CD4-positive, alpha-beta T cell treated with Interleukin-4 for 4 hours (primary cell): ENCODE measurements at places on chromosomes 5 and 9.

GRCh38 chr5:140631036-140631417 is 1.9 kb downstream of the CD14 start:
- DNase-seq: peak; percentile 11

DNA sequence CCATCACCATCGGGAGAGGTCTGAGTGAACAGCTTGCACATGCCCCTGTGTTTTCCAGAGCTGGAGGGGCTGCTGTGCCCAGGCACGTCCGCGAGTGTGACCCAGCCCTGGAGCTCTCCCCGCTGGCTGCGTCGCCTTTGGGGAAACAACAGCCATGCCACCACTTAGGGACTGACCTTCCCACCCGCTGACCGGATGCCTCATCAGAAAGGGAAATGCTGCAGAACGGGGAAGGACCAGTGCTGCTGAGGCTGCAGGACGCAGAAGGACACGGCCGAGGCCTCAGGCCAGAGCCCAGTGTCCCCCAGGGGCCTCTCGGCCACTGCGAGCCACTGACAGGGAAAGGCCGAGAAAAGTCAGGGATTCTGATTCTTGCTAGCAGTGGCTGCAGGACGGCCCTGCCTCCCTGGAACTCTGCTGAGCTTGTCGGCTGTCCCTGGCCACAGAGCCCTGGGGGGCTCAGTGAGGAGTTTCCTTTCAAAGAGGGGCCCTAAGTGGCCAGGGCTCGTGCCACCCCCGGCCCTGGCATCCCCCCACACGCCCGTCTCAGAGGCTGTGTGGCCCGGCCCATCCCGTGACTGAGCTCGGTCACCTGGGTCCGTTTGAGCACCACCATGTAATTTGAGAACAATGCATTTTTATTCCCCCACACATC is 130.8 kb downstream of the ZNF354C start:
- no peak for DNase-seq

- no peak for DNase-seq
These were observed 365.1 kb downstream of the ENC1 start for GRCh38 chr5:74275171-74275992.

DNA sequence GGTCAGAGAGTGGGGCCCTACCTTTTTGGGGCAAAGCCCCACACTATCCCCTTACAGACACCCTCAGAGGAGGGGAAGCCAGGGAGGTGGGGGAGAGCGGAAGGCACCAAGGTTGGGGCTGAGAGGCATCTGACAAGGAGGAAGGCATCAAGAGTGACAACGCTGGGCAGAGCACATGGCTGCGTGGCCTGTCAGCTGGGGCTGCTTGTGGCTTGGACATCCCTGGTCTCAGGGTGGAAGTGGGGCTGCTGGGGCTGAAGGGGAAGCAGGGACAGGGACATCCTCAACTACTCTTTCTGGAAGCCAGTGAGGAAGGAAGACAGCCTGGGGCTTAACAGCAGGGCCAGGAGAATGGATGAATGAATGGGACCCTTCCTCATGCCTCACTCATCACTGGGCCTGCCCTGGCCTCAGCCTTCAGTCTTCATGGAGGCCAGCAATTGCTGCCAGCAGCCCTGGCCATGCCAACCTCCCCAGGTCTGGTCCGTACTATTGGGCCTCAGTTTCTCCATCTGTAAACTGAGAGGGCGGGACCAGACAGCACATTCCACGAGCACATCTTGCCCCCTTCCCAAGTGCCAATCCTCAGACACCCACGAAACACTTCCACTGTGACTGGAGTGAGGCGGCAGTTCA is 993 bp upstream of the RALGDS start:
- DNase-seq: no peak

DNA sequence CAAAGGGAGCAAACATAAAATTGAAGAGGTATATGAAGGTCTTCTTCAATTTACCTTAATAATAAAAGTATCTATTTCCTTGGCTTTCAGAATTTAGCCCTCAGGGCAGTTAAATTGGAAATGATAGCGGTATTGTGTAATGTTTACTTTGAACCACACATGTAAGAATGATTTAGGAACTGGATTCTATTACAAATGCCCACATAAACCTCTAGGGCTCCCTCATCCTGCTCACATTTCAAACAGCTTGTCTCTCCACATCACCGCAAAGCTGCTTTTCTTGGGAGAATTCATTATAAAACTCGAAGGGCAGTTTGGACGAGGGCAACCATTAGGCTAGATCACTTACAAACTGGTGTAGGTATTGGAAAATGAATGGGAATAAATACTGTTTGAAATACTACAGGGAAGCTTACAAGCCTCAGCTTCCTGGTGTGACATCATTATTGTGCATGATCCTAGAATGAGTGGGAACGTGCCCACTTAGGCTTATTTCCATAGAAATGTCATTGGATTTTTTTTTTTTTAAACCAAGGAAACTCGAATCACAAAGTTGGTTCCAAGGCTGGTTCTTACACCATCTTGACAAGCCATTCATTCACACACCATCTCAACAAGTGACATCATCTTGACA is 47.3 kb downstream of the MTRR start:
- DNase-seq: no peak

- DNase-seq: no peak
These were observed 322.3 kb downstream of the ASTN2 start for GRCh38 chr9:117092582-117092981.

DNA sequence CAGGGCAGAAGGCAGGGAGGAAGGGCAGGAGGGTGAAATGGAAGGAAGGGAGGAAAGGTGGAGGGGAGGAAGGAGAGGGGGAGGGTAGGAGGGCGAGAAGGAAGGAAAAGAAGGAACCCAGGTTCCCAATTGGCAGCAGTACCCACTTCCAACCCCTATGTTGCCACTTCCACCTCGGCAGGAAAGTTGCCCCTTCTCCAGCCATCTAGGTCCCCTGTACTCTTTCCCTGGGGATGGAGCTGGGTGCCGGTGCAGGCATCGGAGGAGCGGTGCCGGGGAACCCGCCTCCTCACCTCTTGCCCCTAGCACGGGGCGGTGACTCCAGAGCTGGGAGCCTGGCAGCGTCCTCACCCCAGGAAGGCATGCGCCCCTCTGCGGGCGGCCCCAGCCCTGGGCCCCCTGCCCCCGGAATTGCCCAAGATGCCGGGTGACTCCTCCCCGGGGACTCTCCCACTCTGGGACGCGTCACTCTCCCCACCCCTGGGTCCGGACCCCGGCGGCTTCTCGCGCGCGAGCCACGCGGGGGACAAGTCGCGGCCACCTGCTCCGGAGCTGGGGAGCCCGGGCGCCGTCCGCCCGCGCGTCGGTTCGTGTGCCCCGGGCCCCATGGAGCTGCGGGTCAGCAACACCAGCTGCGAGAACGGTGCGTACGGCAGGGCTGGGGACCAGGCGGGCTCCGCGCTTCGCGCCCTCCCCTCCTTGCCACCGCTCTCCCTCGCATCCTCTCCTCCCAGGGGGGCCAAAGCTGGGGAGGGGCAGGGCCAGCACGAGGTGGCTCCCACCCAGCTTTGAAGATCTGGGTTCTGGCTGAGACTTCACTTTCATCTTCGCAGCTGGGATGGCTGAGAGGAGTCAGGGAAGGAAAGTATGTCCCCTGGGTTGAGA is at the start of gene NIPAL4:
TSS of gene NIPAL4 (plus strand) at position 499 of the 885 bp plus-strand sequence. CDS start at position 607, 108 bp downstream.
- no peak for DNase-seq

GRCh38 chr9:132825430-132825829 is 52.7 kb downstream of the AK8 start:
- no peak for DNase-seq

DNA sequence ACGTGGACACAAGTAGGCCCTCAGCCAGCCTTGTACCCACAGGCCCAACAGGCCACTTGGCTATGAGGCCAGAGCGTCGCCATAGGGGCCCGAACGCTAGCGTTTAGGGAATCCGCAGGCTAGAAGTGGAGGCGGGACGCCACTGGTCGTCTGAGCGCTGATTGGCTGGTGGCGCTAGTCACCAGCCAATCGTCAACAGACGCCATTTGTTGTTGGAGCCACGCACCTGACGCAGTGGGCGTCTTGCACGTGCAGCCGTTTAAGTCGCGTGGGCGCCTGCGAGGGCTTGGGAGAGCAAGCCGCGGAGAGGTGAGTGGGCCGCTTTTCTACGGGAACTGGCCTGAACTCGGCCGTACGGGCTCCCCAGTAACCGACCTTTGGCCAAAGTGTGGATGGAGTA is at the start of gene DDX4:
TSS of gene DDX4 (plus strand) at position 269 of the 400 bp plus-strand sequence. CDS start 903 bp downstream, outside the sequence.
- no peak for DNase-seq

DNA sequence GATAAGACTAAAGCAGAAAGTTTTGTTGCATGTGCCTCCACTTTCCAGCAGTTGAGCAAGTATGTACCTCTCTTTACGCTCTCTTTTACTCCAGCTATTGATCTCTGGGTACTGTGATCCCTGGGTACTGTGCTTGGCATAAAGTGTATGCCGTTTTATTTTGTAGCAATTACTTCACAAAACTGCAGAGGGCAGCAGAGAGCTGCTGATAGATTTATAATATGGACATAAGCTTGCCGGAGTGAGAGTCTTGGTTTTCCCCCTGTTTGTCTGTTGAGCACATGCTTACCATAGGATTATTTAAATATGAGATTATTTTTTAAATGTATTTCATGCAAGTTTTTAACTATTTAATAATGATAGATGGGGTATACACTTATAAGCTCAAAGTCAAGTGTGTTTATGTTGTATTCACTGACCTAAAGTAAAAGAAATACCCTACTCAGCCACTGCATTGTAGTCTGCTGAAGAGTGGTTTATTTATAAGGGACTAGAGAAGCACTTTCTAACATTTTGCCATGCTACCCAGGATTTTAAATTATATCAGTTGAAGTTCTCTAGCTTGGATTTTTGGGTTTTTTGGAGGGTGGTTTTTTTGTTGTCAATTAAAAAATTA is 13.0 kb downstream of the TTC1 start:
- DNase-seq: peak; percentile 80

DNA sequence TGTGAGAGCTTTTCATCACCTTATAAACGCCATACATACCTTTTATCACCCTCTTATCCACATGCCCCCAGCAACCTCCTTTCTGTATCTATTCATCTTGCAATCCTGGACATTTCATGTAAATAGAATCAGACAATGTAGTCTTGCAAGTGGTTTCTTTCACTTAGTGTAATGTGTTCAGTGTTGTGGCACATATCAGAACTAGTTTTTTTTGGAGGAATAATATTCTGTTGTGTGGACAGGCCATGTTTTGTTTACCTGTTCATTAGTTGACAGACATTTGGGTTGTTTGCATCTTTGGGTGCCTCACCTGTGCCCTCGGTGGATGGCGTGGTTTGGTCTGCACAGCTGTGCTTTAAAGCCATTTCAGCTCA is 1.3 kb downstream of the SQSTM1 start:
- DNase-seq: no peak
